ENCODE measurements at places on chromosomes 16 and 17. TPM values are rescaled to one million over a fixed set of nuclear protein-coding genes. Genes with fewer than 3 reads are reported as not detected.

DNA sequence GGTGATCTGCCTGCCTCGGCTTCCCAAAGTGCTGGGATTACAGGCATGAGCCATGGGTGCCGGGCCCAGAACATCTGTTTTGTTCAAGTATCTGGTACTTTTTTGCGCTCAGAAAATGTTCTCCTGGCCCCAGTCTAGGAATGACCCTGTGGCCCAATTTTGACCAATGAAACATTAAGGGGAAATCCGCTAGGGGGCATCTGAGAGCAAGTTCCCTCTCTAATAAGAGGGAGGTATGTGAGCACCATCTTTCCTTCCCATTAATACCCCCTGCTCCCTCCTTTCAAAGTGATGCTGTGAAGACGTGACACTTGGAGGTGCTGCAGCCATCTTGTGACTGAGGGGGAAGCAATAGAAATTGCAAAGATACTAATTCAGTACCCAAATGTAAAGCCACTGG, 16.5 kb upstream of the CLEC3A start:
- H3K27me3 ChIP-seq: no peaks in the 10 kb centered on the region
- no peak overlapping the region for H3K27ac ChIP-seq
- H3K4me3 ChIP-seq: no peak overlapping the region
- no peaks in the 10 kb centered on the region for H3K36me3 ChIP-seq

GRCh38 chr17:46790216-46790615, 28.3 kb downstream of the WNT3 start:
- no peak overlapping the region for H3K27ac ChIP-seq
- no peaks in the 10 kb centered on the region for H3K27me3 ChIP-seq
- no peaks in the 10 kb centered on the region for H3K4me1 ChIP-seq
- DNase-seq: no peak
- no peak overlapping the region for H3K4me3 ChIP-seq

GRCh38 chr16:3782566-3782965, 65.2 kb upstream of the TRAP1 start:
- H3K4me3 ChIP-seq: no peak overlapping the region
- no peaks in the 10 kb centered on the region for H3K4me1 ChIP-seq
- no peaks in the 10 kb centered on the region for H3K27me3 ChIP-seq
- no peak overlapping the region for H3K27ac ChIP-seq
- peak; percentile 53 for DNase-seq

GRCh38 chr17:79890706-79891105, 51.5 kb upstream of the CBX4 start:
- H3K36me3 ChIP-seq: no peaks in the 10 kb centered on the region
- H3K4me1 ChIP-seq: peaks cover 15% of the 10 kb centered on the region
- no peaks in the 10 kb centered on the region for H3K27me3 ChIP-seq
- no peak overlapping the region for H3K27ac ChIP-seq

DNA sequence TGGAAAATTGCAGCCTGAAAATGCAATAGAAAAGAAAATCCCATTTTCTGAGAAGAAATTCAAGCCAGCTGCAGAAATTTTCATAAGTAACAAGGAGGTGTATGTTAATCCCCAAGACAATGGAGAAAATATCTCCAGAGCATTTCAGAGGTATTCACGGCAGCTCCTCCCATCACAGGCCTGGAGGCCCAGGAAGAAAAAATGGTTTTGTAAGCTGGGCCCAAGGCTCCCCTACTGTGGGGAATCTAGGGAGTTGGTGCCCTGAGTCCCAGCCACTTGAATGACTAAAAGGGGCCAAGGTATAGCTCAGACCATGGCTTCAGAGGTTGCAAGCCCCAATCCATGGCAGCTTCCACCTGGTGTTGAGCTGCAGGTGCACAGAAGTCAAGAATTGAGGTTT, 93.3 kb upstream of the ZNF267 start:
- H3K27ac ChIP-seq: no peak overlapping the region
- no peaks in the 10 kb centered on the region for H3K36me3 ChIP-seq
- no peaks in the 10 kb centered on the region for H3K4me1 ChIP-seq
- no peaks in the 10 kb centered on the region for H3K27me3 ChIP-seq

GRCh38 chr17:56679777-56680422, 86.4 kb downstream of the NOG start:
- no peaks in the 10 kb centered on the region for H3K27me3 ChIP-seq
- DNase-seq: no peak
- no peaks in the 10 kb centered on the region for H3K36me3 ChIP-seq
- H3K4me3 ChIP-seq: no peak overlapping the region
- no peaks in the 10 kb centered on the region for H3K4me1 ChIP-seq

GRCh38 chr16:84226026-84226425, 13.8 kb downstream of the KCNG4 start:
- H3K27me3 ChIP-seq: no peaks in the 10 kb centered on the region
- no peaks in the 10 kb centered on the region for H3K36me3 ChIP-seq
- DNase-seq: no peak
- no peak overlapping the region for H3K4me3 ChIP-seq
- peaks cover 14% of the 10 kb centered on the region for H3K4me1 ChIP-seq

DNA sequence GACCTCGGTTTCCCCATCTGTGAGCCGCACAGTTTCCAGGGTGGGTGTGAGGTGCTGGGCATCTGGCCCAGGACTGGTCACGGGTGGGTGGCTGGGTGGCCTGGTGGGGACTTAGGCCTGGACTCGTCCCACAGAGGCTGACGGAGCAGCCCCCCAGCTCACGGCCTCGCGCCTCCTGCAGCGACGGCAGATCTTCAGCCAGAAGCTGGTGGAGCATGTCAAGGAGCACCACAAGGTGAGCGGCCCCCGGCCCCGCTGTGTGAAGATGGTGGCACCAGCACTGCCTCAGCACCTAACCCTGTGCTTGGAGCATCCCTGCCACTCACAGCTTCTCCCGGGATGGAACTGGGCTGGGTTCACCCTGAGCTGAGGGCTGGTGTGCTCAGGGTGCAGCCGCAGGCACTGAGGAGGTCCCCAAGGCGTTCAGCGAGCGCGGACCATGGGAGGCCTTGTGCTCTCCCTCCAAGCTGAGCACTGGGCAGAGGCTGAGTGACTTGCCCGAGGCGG, 2.4 kb downstream of the CDT1 start:
- peaks cover 41% of the 10 kb centered on the region for H3K4me1 ChIP-seq
- no peak for DNase-seq
- H3K36me3 ChIP-seq: peaks cover 10% of the 10 kb centered on the region
- H3K27me3 ChIP-seq: no peaks in the 10 kb centered on the region
- no peak overlapping the region for H3K4me3 ChIP-seq

DNA sequence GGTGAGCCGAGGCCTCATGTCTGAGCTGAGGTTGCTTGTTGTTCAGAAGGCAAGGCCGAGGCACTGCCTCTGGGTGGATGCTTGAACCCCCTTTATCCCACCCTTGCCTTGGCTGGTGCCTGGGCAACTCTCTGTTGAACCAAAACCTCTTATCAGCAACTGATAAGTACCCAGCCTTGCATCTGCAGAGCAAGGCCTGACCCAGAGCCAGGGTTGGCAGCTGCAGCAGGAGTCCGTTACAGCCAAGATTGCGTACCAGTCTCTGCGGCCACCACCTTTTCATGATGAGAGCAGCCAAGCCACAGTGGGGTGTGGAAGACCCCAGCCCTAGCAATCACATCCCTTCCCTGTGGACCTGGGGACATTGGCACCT, 118.3 kb downstream of the RAB11FIP4 start:
- H3K4me3 ChIP-seq: no peak overlapping the region
- no peaks in the 10 kb centered on the region for H3K4me1 ChIP-seq
- H3K27ac ChIP-seq: peak overlapping the region; percentile 64
- no peaks in the 10 kb centered on the region for H3K27me3 ChIP-seq
- no peak for DNase-seq

DNA sequence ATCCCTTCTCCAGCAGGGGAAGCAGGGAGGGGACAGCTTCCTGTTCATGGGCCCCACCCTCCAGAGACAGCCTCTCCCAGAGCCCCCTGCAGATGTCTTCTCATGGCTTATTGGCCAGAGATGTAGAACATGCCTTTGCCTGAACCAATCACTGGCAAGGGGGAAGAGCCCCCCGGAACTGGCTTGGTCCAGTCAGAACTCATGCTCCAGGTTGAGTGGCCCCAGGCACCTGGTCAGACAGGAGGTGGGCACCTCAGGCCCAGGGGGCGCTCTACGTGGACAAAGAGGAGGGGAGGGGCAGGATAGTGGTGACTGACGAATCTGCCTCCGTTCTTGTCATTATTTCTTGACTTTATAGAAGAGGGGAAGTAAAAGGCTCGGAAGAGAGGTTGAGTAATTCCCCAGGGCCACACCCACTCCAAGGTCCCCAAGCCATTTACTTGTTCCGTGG, 23.6 kb downstream of the RAB11FIP4 start:
- H3K36me3 ChIP-seq: no peaks in the 10 kb centered on the region
- no peaks in the 10 kb centered on the region for H3K4me1 ChIP-seq
- H3K4me3 ChIP-seq: no peak overlapping the region
- DNase-seq: no peak
- H3K27ac ChIP-seq: no peak overlapping the region

DNA sequence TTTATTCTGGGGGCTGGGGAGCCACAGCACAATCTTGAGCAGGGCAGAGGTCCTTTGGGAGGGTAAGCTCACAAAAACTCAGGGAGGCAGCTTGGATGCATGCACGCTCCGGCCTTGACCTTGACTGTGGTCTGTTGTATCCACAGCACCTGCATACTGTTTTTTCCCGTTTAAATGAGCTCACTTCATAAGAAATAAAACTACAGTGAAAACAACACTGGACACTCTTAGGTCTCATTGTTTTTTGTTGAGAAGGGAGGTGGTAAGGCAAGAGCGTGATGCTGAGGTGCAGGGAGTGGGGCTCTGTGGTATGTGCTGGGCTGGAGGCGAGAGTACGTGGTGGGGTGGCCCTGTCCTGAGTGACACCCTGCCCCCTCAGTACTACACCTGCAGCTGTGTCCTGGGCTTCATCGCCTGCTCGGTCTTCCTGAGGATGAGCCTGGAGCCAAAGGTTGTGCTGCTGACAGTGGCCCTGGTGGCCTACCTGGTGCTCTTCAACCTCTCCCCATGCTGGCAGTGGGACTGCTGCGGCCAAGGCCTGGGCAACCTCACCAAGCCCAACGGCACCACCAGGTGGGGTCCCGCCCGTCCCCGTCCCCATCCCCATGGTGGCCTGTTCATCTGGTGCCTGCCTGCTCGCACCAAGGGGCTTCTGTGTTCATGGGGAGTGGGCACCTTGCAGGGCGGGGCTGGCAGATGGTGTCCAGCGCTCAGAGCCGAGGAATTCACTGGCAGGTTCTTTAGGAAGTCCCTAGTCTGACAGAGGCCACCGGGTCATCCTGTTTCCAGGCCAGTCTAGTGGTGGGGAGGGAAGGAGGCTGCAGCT, 44.2 kb downstream of the ADCY7 start:
- peak; percentile 54 for DNase-seq
- no peak overlapping the region for H3K27ac ChIP-seq
- H3K4me1 ChIP-seq: no peaks in the 10 kb centered on the region
- H3K27me3 ChIP-seq: no peaks in the 10 kb centered on the region
- H3K36me3 ChIP-seq: peaks cover 30% of the 10 kb centered on the region
- no peak overlapping the region for H3K4me3 ChIP-seq

DNA sequence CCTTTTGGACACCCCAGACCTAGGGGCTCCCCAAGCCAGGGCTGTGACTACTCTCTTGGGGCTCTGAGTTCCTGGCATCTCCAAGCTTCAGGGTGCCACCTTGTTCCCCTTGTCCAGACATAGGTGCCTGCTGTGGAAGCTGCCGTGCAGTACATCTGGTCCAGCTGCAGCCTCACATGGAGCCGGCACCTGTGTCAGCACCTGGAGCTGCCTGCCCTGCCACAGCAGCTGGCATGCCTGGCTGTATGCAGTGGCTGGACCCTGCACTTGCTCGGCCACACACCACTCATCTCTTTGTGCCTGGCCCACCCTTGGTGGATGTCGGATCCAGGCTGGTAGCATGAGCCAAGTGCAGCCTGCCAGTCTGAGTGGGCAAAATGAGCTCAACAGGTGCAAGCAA, 775.8 kb downstream of the CDH11 start:
- no peak overlapping the region for H3K27ac ChIP-seq
- no peaks in the 10 kb centered on the region for H3K27me3 ChIP-seq
- DNase-seq: no peak
- H3K36me3 ChIP-seq: no peaks in the 10 kb centered on the region

DNA sequence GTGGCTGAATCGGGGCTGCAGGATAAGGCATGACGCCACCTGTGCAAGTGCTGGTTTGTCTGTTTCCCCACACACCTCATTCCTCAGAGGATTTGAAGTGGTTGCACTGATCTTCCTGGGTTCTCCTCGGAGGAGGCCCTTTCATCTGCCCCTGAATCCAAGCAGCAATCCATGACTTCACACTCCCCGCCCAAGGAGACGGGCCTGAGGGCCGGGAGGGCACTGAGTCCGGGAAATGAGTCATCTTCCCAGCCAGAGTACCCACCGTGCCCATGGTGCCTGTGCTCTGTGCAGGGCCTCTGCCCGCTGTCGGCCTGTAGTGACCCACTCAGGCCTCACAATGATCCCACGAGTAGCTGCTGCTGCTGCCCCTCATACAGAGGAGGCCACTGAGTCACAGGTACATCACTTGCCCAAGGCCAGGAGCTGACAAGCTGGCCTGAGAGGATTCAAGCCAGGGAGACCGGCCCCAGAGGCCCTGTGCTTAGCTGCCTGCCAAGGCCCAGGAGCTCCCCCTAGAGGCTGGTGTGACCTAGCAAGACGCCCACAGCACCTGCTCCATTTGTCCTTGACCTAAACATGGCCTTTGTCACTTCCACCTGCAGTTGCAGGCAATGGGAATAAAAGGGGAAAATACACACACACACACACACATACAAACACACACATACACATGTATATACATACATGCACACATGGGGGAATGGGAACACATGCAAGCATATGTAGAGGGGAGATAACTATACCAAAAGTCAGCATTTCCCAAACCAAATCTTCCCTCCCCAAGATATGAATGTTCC, 240.0 kb downstream of the C16orf95 start:
- H3K4me3 ChIP-seq: no peak overlapping the region
- H3K4me1 ChIP-seq: no peaks in the 10 kb centered on the region
- H3K27ac ChIP-seq: no peak overlapping the region
- H3K36me3 ChIP-seq: no peaks in the 10 kb centered on the region
- H3K27me3 ChIP-seq: no peaks in the 10 kb centered on the region

- H3K4me1 ChIP-seq: no peaks in the 10 kb centered on the region
- DNase-seq: no peak
- no peak overlapping the region for H3K4me3 ChIP-seq
Observed at GRCh38 chr16:61149709-61150108, 886.5 kb downstream of the CDH8 start.

- H3K27me3 ChIP-seq: no peaks in the 10 kb centered on the region
- peak; percentile 44 for DNase-seq
Observed at GRCh38 chr16:48628359-48628985, 18.5 kb upstream of the N4BP1 start.

DNA sequence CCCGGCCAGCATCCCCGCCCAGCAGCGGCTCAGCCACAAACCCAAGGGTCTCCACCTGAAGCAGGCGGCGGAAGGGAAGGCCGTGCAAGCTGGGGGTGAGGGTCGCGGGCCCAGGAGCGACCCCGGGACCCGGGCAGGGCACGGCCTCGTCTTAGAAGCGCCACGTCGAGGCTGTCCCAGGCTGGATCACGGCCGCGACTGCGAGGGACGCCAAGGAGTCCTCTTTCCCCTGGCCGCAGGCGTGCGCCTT, 538 bp upstream of the CCNF start:
- no peak for DNase-seq
- peaks cover 11% of the 10 kb centered on the region for H3K4me1 ChIP-seq
- H3K4me3 ChIP-seq: peak overlapping the region; percentile 75

- peaks cover 23% of the 10 kb centered on the region for H3K36me3 ChIP-seq
- peak overlapping the region; percentile 17 for H3K4me3 ChIP-seq
- peaks cover 31% of the 10 kb centered on the region for H3K4me1 ChIP-seq
- no peak for DNase-seq
Observed at GRCh38 chr16:4501071-4501478, 24.9 kb downstream of the HMOX2 start.

The BICDL2 gene
- 0.28 TPM for total RNA-seq

The GNAO1 gene
- 54.8 TPM for total RNA-seq

The MFAP4 gene
- total RNA-seq: 78.5 TPM

The CSH1 gene
- total RNA-seq: not detected

The HS3ST4 gene
- total RNA-seq: not detected

The HOXB5 gene
- not detected for total RNA-seq

The CACNG3 gene
- total RNA-seq: not detected

The IQCK gene
- total RNA-seq: 7.5 TPM
